ENCODE measurements at places on chromosomes 1 and 21.

DNA sequence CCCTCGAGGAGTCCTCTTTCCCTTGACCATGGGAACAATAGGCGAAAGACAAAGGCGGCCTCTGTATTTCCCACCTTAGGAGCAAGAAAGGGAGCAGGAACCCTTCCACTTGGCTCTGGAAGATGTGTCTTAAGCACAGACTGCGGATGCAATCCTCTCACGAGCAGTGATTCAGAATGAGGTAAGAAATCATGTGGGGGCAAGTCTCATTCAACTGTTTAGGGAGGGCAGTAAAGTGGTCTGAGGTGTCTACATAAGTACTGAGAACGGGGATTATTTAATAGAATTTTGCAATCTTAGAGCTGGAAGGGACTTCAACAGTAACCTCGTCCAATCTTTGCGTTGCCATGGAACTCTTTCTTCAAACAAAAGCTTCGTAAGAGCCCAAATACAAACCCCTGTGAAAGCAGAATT, 1.6 kb upstream of the DYRK3 start:
- DNase-seq: no peak

- no peak for DNase-seq
Measured at GRCh38 chr1:155184351-155184811, 10.7 kb downstream of the TRIM46 start.

DNA sequence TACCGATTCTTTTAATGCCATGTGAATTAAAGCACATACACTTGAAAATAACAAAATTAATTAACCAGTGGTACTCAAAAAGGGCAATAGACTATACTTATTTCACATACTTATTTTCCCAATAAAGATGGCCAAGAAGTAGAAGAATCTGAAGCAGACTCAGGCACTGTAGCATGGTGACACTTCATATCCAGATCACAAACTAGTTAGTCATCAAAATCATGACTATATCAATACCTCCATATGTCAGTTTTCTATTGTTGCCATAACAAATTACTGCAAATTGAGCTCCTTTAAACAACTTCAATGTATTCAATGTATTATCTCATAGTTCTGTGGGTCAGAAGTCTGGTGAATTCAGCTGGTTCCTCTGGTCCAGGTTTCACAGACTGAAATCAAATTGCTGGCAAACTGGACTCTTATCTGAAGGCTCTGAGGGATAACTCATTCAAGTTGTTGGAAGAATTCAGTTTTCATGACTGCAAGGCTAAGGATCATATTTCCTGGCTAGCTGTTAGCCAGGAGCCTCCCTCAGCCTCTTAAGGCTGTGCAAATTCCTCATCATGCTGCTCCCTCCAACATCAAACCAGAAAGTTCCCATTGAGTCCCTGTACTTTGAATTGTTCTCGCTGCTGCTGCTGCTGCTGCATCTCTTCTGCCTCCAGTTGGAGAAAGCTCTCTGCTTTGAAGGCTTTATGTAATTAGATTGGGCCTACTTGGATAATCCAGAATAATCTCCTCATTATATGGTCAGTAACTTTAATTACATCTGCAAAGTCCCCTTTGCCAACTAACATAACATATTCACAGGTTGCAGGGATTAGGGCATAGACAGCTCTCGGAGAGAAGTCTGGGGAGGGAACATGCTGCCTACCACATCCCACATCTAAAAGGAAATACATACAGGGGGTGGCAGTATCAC, 91.5 kb downstream of the MRPL39 start:
- no peak for DNase-seq

DNA sequence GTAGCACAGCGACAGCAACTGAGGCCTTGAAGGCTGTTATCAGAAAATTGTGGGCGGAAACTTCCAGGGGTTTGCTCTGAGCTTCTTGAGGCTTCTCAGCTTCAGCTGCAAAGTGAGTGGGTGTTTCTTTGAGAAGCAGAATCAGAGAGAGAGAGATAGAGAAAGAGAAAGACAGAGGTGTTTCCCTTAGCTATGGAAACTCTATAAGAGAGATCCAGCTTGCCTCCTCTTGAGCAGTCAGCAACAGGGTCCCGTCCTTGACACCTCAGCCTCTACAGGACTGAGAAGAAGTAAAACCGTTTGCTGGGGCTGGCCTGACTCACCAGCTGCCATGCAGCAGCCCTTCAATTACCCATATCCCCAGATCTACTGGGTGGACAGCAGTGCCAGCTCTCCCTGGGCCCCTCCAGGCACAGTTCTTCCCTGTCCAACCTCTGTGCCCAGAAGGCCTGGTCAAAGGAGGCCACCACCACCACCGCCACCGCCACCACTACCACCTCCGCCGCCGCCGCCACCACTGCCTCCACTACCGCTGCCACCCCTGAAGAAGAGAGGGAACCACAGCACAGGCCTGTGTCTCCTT, at the start of gene FASLG:
FASLG (plus strand) TSS at position 233 of the 583 bp plus-strand sequence; CDS start at position 332, 99 bp downstream.
- DNase-seq: no peak

GRCh38 chr1:151762941-151763921, at the start of gene MRPL9:
Gene MRPL9 (minus strand): TSS chr1:151763496. CDS start chr1:151763479, 17 bp downstream.
- DNase-seq: peak; percentile 77

DNA sequence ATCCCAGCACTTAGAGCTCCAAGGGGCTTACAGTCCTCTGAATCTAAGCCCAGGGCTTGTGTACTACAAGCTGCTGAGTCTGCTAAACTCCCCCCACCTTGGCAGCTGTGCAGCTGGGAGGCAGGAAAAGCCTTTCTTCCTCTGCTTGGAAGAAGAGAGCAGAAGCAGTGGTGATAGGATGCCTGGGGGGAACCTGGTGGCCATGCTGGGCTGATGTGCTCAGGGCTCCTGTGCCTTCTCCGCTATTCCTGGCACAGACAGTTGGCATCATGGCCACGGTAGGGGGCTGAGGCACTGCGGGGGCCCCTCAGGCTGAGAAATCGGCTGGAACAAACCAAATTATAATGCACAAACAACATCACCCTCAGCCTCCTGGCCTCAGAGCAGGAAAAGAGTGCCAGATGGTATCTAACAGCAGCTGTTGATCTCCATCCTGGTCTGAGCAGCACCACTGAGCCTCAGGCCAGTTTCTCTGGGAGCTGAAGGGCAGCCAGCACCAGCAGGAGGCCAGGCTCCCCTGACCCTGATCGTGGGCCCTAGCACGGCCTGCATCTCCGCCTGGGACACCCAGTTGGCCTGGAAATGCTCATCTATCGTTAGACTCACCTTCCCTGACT, 35.8 kb downstream of the ECE1 start:
- no peak for DNase-seq

GRCh38 chr1:213977486-213977842, 10.3 kb upstream of the PROX1 start:
- DNase-seq: no peak

GRCh38 chr1:36352125-36352909, 28.9 kb upstream of the EVA1B start:
- no peak for DNase-seq

- no peak for DNase-seq
Measured at GRCh38 chr1:3465935-3466321, 11.5 kb downstream of the ARHGEF16 start.

- DNase-seq: no peak
Measured at GRCh38 chr1:159532922-159533321, 2.9 kb downstream of the OR10J5 start.

GRCh38 chr1:55815745-55816455, 600.7 kb upstream of the USP24 start:
- no peak for DNase-seq

DNA sequence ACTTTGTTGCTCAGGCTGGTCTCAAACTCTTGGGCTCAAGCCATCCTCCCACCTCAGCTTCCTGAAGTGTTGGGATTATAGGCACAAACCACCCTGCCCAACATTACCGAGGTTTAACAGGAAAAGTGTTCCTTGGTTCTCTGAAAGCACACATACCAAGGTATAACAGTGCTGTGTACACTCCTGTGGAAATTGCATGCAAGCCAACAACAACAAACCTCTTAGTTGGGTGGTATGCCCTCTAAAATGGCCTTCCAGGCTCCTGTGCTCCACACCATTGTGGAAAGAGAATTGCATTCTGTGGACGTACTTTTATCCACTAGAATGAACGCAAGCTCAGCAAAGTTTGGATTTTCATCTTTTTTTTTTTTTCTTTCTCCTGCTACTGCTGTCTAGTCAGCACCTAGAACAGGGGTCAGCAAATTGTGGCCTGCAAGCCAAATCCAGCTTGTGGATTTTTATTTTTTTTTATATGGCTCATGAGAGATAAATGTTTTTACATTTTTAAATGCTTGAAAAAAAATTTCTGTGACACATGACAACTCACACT, 192.2 kb upstream of the TNR start:
- no peak for DNase-seq

- DNase-seq: no peak
Measured at GRCh38 chr1:152018537-152018936, 18.3 kb downstream of the S100A11 start.

DNA sequence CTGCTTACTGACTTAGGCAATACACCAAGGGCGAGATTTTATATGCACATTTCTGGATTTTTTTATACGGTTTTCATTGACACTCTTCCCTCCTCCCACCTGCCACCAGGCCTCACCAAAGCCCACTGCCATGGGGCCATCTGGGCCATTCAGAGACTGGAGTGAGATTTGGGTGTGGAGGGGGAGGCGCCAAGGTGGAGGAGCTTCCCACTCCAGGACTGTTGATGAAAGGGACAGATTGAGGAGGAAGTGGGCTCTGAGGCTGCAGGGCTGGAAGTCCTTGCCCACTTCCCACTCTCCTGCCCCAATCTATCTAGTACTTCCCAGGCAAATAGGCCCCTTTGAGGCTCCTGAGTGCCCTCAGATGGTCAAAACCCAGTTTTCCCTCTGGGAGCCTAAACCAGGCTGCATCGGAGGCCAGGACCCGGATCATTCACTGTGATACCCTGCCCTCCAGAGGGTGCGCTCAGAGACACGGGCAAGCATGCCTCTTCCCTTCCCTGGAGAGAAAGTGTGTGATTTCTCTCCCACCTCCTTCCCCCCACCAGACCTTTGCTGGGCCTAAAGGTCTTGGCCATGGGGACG, 57.9 kb downstream of the LACTBL1 start:
- DNase-seq: no peak

DNA sequence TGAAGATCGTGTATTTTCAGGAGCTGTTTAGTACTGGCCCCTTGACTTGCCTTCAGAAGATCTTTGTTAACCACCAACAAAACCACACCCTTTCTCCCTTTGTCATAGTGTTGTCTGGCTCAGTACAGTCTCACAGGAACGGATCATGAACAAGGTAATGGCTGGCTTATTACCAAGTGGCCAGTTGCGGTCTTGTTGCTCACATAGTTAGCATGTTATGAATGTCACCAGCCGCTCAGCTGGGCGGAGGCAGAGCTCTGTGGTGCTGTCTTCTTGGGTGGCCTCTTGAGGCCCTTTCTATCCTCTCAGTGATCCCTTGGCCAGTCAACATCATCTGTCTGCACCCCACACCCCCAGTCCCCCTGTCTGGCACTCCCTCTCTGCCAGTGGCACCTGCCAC, 21.4 kb downstream of the CNIH3 start:
- no peak for DNase-seq

DNA sequence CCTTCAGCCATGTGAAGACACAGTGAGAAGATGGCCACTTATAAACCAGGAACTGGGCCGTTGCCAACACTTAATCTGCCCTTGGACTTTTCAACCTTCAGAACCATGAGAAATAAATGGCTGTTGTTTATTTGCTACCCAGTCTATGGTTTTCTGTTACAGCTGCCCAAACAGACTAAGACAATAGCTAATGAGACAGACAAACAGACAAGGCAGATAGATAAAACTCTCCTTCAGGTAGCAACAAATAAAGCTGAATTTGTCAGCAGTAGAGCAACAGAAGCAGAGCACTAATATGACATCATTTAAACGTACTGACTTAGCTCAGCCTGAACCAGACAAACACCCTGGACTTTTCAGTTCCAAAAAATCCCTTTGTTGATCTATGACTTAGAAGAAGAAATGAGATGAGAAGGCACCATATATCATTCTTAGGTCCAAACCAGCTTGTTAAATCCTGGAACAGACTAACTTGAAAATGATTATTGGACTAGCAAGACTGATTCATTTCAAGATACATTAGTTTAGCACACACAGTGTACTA, 27.0 kb downstream of the ZZZ3 start:
- peak; percentile 51 for DNase-seq

DNA sequence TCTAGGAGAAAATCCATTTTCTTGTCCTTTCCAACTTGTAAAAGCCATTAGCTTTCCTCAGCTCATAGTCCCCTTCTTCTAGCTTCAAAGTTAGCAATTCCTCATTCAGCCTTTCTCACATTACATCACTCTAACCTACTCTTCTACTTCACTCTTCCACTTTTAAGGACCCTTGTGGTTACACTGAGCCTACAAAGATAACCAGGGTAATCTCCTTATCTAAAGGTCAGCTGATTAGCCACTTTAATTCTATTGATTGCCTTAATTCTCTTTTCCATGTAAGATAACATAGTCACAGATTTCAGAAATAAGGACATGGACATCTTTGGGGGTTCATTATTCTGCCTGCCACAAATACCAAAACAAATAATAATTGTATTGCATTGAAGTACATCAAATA, 8.5 kb upstream of the SPATA6 start:
- DNase-seq: no peak
